Activated T-helper 1 cell treated with Interleukin-2 at 50 U/mL for 16 hours (primary cell): ENCODE measurements at places on chromosomes 11 and 22.

- DNase-seq, result no peak
These were observed 35.3 kb downstream of the BCR start for GRCh38 chr22:23215294-23216241.

GRCh38 chr11:119691701-119692539 is 37.1 kb downstream of the NECTIN1 start:
- no peak for DNase-seq

GRCh38 chr22:38471237-38471636 is 3.3 kb downstream of the KDELR3 start:
- no peak for DNase-seq

GRCh38 chr22:20131597-20131858 is at the start of gene ZDHHC8:
Gene ZDHHC8 (plus strand): TSS chr22:20131804. CDS start chr22:20131948, 144 bp downstream.
- DNase-seq, result peak; percentile 31

- DNase-seq, result no peak
These were observed 824.9 kb downstream of the TBC1D22A start for GRCh38 chr22:47587361-47587760.

DNA sequence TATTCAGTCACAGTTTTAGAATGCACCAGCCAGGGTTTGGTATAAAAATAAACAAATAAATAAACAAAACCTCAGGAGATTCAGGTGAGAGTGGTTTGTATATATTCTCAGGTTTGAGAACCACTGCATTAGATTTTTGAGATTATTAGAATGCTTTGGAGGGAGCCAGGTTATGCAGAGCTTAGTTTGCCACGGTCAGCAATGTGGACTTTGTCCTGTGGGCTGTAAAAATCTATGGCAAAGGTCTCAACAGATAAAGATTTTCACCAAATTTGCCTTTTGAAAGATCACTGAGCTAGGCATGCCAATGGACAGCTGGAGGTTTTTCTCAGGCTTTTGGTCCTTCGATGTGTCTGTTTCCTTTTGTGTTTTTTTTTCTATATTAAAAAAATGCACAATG is 650.1 kb upstream of the RAG2 start:
- no peak for DNase-seq

DNA sequence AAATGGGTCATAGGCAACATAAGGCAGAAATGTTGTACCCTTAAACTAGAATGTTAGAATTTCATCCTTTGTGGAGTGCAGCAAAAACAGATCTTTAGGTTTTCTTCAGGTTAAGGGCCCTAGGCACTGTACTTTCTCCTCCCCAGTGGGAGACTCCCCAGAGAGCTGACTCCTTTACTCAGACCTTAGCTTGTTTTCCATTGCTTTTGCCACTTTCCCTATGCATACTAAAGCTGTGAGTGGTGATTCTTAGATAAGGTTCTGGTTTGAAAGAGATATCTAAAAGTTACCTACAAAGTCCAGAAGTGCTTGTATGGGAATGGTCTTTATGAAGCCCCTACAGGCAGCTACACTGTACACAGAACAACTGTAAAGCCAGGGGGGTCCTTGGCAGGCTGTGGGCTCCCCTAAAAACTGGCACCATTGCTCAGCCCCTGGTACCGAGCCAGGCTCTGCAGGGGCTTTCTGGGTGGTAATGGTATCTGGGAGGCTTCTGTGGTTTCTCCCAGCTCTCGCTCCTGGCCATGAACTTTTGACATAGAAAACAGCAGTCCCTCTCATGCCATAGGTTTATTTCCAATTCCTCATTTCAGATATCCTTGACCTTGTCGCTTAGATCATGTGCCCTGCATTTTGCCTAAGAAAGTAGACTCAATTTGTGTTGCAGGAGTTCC is 23.2 kb downstream of the AMOTL1 start:
- no peak for DNase-seq

DNA sequence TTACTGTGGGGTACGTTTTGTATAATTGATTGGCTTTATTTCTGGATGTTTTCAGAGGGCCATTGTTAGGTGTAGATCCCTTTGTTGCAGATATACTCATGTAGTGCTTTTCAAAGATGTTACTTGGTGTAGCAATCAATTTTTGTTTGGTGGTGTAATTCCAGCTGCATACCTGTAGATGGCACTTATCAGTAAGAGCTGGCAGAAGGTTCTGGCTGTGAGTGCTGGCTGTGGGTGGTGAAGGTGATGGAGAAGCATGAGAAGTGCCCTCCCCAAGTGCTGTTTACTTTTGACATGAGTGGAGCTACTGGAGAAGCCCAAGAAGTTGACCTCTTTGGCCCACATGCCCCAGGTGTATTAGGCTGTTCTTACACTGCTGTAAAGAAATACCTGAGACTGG is 1074.9 kb downstream of the FAM181B start:
- no peak for DNase-seq

DNA sequence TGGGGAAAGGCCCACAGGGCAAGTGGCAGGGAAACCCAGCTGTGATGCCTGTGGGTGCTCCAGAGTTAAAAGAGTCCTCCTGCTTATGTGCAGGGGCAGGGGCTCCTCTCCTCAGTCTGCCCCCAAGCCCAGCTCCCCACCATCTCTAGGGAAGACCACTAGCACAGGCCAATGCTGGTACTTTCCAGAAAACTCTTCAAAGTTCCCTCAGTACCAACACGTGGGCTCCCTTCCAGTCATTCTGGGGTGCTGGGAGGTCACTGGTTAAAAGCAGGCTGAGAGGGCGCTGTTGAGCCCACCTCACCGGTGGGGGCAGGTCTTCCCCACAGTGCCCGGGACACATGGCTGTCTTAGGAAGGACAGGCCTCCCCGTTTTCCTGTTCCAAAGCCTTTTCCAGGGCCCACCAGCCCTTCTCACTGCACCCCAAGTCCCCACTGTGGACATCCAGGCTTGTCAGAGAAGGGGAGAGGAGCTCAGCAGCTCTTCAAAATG is 154.6 kb downstream of the TRIM29 start:
- DNase-seq, result no peak

DNA sequence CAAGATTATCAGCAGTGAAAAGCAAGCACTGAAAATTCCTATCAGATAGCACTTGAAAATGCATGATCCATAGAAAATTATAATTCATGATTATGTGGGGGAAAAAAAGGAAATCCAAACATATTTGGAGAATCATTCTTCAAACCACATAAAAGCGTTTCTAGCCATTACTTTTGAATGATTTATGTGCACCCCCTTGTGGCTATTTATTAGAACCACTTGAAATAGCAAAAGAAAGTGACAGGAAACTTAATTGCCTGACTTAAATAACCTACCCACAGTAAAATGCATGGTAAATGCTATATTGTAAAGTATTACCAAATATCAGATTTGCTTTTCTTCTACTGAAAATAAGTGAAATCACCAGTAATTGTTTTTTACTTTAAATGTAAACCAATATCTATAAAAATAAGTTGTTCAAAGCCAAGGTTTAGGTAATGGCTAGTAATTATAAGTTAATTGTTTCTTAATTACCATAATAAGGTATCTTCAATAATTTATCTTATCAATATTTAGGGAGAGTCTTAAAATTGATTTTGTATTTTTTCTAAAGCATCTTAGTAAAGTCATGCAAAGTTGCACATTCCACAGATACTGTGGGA is 168.5 kb downstream of the ARHGAP42 start:
- no peak for DNase-seq

GRCh38 chr22:22070371-22070824 is 87.8 kb upstream of the TOP3B start:
- no peak for DNase-seq

GRCh38 chr11:109039611-109040010 is 374.7 kb downstream of the DDX10 start:
- DNase-seq, result no peak

DNA sequence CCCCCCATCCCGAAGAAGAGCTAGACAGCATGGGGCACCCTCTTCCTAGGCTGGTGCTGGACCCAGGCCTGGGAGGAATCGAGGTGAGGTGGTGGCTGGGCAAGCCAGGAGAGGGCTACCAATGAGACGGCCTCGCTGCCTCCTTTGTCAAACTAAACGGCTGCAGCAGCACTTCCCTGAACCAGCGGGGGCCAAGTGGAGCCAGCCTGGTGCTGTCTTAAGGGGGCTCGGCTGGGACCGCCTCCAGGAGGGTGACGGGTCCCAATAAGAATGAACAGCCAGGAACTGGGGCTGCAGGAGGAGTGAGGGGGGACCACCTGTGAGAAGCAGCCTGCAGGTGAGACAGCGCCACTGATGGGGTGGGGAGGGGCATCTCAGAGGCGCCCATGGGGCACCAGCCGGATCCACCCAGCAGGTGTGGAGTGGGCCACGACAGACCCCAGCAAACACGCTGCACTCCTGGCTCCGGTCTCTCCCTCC is 17.1 kb downstream of the IFT27 start:
- no peak for DNase-seq

GRCh38 chr11:75233754-75234172 is 6.8 kb upstream of the TPBGL start:
- DNase-seq, result no peak

DNA sequence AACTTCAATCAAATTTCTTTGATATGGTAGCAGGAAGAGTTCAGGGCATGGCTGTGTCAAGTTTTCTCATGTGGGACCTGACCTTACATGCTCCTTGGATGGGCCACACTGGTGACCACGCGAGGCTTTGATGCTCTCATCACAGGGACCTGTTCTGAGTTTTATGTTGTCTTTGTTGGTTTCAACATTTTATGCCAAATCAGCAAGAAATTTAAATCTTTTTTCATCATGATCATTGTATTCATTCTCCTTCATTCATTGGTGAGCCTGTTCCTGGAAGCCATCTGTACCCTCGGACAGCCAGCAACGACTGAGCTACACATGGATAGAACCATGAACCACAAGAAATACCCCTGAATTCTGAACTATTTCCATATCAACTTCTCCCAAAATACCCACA is 10.5 kb upstream of the NFAM1 start:
- DNase-seq, result no peak

GRCh38 chr11:70834277-70834940 is 418.0 kb downstream of the SHANK2 start:
- DNase-seq, result no peak

GRCh38 chr11:776263-776560 is 1.1 kb downstream of the GATD1 start:
- DNase-seq, result no peak

GRCh38 chr11:72692498-72693237 is 18.4 kb upstream of the PDE2A start:
- DNase-seq, result no peak

DNA sequence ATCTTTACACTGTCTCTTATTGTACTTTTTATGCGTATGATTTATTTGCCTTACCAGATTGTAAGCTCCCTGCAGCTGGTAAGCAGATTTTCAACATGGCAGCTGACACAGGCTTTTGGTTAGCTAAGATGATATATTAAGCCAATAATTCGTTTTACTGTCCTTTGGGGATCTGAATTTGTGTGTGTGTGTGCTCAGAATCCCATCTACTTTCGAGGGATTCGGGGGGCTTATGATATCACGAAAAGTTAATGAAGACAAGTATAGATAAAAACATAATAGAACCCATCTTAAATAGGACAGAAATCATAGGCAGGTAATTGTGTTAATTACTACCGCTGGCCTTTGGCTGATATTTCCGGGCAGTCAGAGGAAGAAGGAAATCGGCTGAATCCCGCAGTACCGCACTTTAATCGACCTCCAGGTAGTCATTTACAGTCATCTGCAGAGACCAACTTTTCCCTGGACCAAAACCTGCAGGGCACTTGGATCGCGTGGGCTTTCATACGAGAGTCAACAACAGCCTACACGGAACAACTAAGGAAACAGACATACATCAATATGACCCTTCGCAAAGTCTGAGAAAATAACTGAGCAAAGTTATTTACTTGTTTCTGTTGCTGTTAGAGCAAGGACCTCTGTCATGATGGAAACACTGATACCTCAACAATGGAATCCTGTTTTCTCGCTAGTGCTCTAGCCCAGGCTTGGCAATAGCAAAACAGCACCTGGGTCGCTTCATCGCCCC is 802 bp downstream of the KBTBD3 start:
- no peak for DNase-seq

GRCh38 chr11:20399498-20399897 is 12.0 kb downstream of the PRMT3 start:
- DNase-seq, result no peak

DNA sequence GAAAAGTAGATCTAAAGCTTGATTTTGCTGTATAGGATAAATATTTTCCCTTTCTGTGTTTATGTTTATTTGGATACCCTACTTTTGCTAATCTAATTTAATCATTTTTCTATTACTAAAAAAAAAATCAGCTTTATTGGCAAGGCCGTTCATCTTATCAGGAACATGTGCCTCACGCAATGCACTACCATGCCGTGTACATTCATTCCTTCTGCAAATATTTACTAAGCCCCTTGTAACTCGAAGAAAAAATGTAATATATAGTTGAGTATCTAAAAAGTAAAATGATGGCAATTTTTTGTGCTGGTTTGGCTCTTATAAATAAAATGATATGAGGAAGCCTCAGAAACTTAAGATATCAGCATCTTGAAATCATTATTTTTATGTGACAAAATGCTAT is 8.9 kb downstream of the UVRAG start:
- no peak for DNase-seq

DNA sequence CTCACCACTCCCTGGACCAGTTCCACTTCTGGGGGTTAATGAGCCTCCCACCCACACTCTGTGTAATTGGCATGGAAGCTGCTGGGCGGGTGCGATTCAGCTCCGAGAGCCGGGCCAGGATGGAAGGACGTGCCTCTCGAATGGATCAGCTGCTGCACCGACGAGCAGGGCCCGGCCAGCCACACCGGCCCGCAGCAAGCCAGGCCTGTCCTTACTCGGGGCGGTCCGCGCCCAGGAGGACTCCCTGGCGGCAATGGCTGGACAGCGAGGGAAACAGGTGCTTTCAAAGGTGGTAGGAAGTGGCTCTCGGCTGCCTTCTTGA is 4.3 kb upstream of the SHISAL1 start:
- no peak for DNase-seq

- no peak for DNase-seq
These were observed 279.3 kb downstream of the CASP12 start for GRCh38 chr11:104618954-104619353.

GRCh38 chr22:39457198-39457555 is 365 bp downstream of the MGAT3 start:
- DNase-seq, result no peak

- no peak for DNase-seq
These were observed 76.8 kb downstream of the MN1 start for GRCh38 chr22:27724709-27725108.

DNA sequence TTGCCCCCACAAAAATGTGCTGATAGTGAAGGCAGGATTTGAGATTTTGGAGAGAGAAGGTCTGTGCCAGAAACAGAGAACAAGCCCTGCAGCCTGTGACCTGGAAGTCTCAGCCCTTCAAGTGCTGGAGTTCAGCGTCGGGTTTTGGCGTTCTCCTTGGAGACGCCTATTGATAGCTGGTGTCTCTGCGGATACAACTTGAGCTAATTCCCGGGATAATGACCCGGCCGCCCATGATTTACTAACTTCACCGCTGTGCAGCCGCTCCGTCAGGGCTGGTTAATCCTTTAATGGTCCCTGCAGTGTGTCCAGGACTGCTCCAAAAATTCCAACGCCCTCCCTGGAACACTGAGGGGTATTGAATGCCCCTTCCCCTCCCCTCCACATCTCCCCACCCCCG is 76.6 kb downstream of the WT1 start:
- DNase-seq, result no peak
